ENCODE measurements at places on chromosomes 5 and 9.

GRCh38 chr5:61953913-61954312 is 352.1 kb upstream of the KIF2A start:
- DNase-seq: no peak

- DNase-seq: no peak
Observed at GRCh38 chr9:89677702-89678395, 73.0 kb downstream of the GADD45G start.

- no peak for DNase-seq
Observed at GRCh38 chr5:88675708-88676636, 207.0 kb downstream of the MEF2C start.

DNA sequence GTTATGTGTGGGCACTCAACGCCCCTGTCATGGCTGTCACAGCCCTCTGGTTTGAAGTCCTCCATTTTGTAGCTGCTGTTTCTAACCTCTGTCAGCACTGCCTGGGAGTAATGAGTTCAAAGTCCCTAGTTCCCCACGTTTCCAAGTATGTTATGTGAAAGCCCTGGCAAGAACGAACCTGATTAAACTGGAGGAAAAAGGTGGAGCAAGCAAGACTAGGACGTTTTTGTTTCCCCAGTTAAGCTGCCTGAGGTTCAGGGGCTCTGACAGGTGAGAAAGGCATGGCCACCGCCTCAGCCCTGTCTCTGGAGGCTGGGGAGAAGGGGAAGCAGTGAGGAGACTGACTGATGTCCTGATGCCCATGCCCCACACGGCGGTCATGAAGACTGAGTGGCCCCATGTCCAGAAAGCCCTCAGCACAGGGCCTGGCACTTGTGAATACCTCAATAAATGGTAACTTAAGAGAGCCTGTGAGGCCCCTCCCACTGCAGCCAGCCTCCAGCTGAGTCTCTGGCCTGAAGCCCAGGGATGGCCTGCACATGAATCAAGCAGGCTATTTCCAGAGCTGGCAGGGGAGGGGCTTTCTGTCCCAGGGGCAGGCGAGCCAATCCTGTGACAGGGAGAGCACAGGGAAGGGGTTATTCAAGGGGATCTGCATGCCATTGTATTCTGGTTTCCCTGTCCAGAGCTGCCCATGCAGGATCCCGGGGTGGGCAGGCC is 61.8 kb downstream of the PFDN1 start:
- DNase-seq: peak; percentile 92

- DNase-seq: no peak
Observed at GRCh38 chr9:38038307-38039089, 30.5 kb downstream of the SHB start.

DNA sequence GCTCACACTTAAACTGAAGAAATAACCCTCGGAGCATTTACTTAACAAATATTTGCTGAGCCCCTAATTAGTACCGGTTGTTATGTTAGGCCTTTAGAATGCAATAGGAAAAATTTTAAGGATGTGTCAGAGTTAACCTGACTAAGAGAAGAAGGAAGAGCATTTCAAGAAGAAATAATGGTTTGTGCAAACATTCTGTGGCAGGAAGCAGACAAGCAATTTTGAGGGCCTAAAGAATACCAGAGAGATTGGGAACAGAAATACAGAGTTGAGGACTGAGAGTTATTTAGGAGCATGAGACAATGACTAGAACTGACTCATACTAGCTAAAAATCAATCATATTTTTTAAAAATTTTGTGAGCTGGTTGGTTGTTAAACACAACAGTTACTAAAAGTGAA is 218.8 kb downstream of the PRR16 start:
- DNase-seq: peak; percentile 33

- DNase-seq: no peak
Observed at GRCh38 chr9:3972687-3973086, 327.2 kb downstream of the GLIS3 start.

DNA sequence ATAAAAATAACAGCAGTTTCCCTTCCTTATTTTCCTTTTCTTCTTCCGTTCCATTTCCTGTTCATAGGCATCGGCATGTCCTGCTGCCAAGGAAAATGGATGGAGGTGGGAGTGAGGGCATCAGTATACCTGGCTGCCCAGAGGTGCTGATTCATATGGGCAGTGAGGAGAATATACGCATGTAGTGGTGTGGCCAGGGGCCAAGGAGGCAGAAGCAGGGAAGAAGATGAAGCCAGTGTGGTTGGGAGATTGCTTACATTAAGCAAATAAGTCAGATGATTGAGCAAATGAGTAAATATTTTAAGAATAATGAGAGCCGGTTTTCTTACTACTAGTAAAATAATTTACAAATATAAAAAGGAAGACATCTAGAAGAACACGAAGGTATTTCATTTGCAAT is 344.9 kb upstream of the PAPPA start:
- no peak for DNase-seq

DNA sequence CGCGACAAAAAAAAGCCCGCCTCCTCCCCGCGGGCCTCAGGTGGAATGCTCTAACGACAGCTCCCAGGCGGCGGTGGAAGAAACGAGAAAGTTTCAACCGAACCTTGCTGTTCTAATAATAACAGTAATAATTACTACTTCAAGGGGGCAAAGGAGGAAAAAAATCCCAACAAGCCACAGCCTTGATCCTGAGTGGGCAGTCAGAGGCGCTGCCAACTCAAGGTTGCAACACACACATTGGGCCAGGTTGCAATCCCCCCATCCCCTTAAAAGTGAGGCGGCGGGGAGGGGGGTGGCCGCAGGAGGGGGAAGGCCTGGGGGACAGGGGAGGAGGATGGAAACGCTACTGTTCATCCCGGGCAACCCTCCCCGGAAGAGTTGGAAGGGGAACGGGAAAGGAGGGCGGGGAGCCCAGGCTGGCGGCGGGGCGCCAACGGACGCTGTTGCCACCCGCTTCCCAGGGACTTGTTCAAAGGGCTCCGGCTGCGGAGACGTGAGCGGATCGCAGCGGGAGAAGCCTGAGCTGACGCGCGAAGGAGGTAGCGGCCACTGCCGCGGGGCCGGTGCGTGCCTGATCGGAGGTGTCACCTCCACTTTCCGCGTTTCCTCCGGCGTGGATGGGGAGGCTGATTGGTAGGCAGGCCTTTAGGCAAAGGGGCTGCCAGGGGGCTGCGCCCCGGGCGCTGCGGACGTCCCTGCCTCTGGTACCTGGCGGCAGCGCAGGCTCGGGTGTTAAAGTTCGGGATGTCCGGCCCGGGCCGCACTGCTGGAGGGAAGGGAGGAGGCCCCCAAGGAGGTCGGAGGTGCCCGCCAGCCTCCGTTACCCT is 647 bp downstream of the SMARCA2 start:
- no peak for DNase-seq
